ENCODE measurements at places on chromosomes 6 and 20.

- DNase-seq = peak; percentile 49
Measured at GRCh38 chr6:136677822-136678221, 114.5 kb downstream of the MAP3K5 start.

DNA sequence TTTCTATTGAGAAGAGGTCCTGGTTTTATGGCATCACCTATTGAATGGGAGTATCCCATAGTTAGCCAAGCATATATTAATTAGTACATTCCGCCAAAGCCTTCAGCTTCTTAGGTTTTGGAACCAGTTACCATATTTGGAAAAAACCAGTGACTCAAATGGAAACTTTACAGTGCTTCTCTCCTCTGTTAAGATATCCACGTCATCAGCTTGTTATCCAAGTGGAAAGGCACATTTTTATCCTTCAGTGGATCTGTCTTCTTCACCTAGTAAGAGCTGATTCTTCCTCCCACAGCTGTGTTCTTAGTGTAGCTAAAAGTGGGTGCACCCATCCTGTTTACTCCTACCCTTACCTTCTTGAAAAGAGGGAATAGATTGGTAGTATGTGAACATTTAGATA is 34.5 kb downstream of the TPD52L1 start:
- DNase-seq = no peak

- no peak for DNase-seq
Measured at GRCh38 chr20:62557999-62558408, 82.2 kb upstream of the GATA5 start.

- DNase-seq = no peak
Measured at GRCh38 chr20:45173522-45173921, 1.2 kb upstream of the PI3 start.

GRCh38 chr20:3826420-3826819 is 6.1 kb downstream of the AP5S1 start:
- DNase-seq = no peak

- DNase-seq = no peak
Measured at GRCh38 chr6:114987281-114987680, 644.5 kb upstream of the HS3ST5 start.

DNA sequence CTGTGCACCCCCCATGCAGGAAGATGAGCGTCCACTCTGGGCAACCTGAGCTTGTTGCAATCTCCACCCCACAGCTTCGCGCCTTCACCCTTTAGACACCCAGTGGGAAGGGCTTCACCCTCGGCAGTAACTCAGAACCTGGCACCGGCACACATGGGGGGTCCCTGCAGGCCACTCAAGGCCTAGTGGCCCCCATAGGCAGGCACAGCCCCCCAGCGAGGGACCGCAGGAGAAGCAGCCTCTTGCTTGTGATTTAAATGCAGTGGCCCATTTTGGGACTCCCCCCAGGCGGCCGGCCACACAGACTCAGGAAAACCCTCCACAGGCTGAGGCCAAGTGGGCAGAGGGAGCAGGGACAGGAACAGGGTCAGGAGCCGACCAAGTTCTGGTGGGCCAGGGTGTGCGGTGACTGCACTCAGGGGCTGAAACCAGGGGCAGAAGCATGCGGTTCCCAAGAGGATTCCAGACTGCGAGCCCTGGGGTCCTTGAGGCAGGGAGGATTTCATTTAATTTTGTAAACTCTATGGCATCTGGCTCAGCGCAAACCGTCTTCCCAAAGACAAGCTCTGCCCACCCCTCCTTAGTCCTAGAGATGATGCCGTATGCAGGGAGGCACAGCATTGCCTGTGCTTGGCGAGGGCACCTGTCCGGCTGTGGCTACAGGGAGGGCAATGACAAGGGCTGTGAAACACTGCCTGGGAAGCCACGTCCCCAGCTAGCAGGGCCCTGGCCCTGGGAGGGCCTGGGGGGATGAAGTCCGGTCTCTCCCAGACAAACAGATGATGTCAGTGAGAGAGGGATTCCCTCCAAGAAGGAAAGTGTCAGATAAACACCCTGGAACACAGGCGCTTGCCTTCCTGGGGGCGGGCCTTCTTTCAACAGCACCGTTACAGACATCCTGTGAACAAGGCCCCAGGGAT is 52.9 kb upstream of the GPR31 start:
- DNase-seq = peak; percentile 81
